ENCODE measurements at places on chromosomes 12 and 14.

GRCh38 chr12:32541754-32542374 is 137.2 kb upstream of the DNM1L start:
- DNase-seq: no peak

- no peak for DNase-seq
Observed at GRCh38 chr12:109627633-109628032, 54.0 kb downstream of the MVK start.

GRCh38 chr12:6407236-6407954 is 23.4 kb downstream of the LTBR start:
- no peak for DNase-seq

- no peak for DNase-seq
Observed at GRCh38 chr14:103423050-103423461, 37.8 kb downstream of the MARK3 start.

DNA sequence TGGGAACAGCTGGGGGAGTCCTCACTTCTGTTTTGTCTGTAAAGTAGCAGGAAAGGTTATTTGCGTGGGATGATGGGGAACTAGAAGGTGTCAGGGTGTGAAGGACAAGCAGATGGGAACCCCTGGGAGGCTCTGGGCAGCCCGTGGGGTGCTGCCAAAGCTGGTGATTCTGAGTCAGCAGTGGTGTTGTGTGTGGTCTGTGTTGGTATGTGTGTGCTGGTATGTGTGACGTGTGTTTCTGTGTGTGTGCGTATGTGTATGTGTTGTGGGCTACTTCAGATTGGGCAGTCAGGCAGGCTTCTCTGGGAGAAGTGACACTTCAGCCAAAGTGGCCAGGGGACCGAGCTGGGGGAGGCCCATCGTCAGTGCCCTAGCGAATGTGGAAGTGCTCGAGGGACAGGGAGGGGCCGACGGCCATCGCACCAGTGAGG is 15.3 kb upstream of the BDKRB2 start:
- DNase-seq: no peak

DNA sequence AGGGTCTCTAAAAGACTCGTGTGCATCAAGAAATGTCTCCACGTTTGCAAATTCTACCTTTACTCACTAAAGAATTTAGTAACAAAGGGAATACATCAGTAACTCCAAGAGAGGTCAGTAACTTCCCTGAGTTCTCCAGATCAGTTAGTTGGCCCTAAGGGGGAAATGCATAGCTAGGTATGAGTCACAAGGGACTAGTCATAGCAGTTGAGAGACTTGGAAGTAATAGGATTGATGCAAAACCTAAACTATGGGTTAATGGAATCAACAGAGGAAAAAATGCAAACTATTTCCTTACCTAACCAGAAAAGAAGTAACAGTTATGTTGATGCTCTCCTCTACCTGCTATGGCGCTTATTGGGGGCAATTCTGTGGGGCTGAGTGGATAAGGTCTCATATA is 148.8 kb upstream of the GARIN6 start:
- DNase-seq: no peak

DNA sequence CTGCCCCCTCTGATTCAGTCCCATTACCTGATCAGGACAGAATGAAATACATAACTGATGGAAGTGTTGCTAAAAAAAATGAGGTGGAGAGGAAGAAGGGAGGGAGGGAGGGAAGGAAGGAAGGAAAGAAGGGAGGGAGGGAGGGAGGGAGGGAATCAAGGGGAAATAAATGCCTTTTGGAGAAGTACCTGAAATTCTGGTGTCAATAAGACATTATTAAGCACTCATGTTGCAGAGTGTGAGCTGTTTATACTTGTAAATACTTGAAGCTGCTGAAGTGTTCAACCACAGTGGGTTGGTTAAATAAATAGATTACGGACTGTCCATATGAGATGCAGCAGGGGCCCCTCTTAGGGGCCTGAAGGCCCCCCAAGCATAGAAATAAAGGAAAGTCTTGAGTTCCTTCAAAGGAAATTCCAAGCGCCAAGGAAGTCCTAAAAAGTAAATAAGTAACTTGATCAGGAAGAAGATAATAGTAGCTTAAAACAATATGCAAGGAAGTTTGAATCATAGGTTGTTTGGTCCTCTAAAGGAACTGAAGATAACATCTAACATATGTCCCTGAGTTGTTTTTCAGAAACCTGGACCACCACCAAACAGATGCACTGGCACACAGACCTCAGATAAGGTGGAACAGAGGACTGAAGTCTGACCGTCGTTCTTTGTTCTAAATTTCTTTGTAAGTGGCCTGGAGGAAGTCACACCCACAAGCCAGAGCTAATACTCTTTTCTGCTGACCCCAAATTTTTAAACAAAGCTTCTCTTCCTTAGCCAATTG is 110.8 kb downstream of the SEC23A start:
- DNase-seq: no peak

DNA sequence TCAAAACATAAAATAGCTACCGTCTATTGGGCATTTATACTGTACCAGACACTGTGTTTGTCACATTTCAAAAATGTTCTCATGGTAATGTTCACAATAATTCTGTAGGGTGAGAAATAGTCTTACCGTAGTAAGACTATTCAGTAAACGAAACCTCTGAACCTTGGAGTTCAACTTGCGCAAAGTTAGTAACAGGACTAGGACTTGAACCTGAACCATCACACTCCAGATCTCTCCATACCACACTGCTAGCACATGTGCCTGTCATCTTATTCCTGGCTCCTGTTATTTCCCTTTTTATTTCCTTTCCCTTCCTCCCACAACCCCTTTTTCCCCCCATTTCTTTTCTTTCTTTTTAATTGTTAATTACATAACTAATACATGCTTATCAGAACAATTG is 65.4 kb downstream of the PLEKHA5 start:
- DNase-seq: no peak

DNA sequence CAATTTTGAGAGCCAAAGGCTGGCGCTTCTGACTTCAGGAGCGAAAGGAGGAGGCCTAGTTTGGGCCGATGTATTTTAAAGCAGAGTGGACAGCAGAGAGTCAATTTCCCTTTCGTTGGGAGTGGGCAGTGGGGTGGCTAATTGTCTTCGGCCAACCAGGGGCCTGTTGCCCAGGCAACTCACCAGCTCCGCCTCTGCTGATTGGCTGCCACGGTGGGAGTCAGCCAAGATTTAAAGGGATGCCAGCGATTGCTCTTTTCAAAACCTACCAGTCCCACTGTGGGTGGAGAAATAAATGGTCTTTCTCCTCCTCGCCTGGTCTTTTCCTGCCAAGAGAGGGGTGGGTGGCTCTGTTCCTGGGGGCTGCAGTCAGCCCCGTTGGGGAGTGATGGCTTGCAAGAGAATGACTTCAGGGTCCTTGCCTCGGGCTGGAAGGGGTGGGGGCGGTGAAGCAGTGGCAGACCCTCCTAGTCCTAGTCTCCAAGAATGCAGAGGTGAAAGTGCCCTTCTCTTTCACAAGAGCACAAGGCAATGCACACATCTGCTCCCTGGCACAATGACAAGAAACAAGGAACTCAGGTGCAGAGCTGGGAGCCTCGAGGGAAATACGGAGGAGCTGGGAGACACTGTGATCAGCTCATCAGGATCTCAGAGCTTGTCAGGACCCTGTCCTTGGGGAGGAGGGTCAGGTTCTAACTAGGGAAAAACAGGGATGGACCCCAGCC is 37.7 kb downstream of the RASAL1 start:
- DNase-seq: no peak

DNA sequence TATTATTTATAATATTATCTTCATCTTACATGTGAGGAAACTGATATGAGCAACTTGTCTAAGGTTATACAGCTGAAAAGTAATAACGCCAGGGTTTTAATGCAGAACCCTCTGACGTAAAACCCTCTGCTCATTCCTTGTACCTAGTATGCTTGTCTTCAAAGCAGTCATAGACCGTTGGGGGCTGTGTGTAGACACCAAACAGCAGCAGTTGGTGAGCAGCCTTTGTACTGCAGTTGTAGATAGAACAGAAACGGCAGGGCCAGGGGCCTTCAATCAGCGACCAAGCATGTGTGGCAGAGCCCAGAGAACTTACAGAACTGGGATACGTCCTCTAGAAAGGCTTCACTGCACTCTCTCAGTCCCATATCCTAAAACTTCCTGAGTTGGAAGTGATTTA is 28.1 kb downstream of the EVL start:
- DNase-seq: no peak

DNA sequence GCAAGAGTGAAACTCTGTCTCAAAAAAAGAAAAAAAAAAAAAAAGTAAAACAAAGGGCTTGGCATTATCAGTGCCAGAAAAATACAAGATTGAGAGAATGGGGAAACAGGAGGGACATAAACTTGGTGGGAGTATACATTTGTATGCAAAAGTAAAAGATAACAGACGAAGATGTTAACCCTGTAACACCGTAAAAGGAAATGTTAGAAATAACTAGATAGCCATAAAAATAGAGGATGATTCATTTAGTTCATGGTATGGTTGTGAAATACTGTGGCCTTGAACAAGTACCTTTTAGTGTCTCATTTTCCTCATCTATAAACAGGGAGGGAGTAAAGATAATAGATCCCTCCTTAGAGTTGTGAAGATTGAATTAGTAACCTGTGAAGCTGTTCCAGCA is 33.3 kb downstream of the ATP2A2 start:
- no peak for DNase-seq

- DNase-seq: no peak
Observed at GRCh38 chr12:73719223-73719622, 818.4 kb upstream of the ATXN7L3B start.

- DNase-seq: no peak
Observed at GRCh38 chr12:1491983-1492697, 102.2 kb downstream of the FBXL14 start.

DNA sequence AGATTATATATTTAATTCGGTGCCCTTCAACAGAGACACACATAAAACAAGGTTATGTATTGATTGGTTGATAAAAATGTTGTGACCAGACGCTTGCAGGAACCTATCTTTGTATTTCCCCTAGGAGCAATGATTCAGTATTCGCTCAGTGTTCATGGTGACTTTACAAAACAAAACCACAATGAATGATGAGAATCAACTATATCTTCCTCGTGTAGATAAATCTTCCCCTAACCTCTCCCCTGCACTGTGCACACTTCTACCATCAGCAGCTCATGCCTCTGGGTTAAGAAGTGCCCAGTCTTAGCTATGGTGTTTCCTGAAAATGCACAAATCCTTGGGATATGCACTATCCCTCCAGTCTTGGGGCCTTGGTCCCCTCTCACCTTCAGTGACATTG is 16.3 kb downstream of the RIN3 start:
- DNase-seq: no peak

- DNase-seq: no peak
Observed at GRCh38 chr14:104076743-104077142, 8.8 kb upstream of the ASPG start.

DNA sequence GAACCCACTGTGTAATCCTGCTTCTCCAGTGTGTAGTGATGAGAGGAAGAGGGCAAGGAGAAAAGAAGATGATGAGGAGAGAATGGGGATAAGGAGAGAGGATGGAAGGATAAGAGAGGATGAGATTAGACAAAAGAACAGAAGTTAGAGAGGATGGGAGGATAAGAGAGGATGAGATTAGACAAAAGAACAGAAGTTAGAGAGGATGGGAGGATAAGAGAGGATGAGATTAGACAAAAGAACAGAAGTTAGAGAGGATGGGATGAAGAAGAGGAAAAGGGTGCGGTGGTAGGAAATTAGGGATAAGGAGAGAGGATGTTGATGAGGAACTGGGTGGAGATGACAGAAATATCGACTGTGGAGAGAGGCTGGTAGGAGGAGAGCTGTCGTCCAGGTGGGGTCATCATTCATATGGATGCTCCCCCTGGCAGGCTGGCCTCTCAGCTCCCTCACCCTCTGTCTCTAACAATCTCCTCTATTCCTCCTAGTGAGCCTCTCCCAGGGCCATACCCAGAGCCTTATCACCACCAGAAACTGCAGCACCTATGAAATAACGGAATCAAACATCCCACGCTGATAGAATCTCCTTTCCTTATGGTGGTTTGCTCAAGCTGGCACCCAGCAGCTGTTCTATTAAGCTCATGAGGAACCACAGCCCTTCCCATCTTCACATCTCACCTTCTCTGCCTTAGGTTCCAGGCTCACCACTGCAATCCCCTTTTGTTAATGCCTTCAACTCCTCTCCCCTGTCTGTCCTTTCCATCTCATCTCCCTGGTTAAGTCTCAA is 6.0 kb upstream of the CIROP start:
- DNase-seq: no peak

- no peak for DNase-seq
Observed at GRCh38 chr12:7344833-7345606, 41.1 kb downstream of the ACSM4 start.

DNA sequence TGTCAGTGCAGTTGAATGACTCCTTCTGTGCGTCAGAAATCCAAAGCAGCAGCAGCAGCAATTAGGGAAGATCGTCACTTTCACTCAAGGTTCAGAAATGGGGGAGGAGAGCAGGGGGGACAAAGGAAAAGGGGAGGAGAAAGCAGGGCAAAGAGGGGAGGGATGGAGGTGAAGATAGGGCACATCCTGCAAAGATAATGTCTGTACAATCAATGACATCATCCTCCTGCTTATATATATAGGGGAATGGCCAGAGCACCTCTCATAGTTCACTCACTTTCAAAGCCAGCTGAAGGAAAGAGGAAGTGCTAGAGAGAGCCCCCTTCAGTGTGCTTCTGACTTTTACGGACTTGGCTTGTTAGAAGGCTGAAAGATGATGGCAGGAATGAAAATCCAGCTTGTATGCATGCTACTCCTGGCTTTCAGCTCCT is at the start of gene NTS:
Gene NTS, plus strand, starts transcription at position 265 of the 431 bp plus-strand sequence. Its CDS starts 109 bp downstream, at position 374.
- no peak for DNase-seq

GRCh38 chr14:104211215-104211614 is 72.8 kb downstream of the KIF26A start:
- no peak for DNase-seq

GRCh38 chr14:61877035-61877390 is 114.8 kb downstream of the SNAPC1 start:
- DNase-seq: no peak

All from activated naive CD4-positive, alpha-beta T cell treated with anti-CD3 and anti-CD28 coated beads, Interleukin-2, amount 50 U/mL, for 72 hours (primary cell).